ENCODE measurements at places on chromosomes 7 and 10.

DNA sequence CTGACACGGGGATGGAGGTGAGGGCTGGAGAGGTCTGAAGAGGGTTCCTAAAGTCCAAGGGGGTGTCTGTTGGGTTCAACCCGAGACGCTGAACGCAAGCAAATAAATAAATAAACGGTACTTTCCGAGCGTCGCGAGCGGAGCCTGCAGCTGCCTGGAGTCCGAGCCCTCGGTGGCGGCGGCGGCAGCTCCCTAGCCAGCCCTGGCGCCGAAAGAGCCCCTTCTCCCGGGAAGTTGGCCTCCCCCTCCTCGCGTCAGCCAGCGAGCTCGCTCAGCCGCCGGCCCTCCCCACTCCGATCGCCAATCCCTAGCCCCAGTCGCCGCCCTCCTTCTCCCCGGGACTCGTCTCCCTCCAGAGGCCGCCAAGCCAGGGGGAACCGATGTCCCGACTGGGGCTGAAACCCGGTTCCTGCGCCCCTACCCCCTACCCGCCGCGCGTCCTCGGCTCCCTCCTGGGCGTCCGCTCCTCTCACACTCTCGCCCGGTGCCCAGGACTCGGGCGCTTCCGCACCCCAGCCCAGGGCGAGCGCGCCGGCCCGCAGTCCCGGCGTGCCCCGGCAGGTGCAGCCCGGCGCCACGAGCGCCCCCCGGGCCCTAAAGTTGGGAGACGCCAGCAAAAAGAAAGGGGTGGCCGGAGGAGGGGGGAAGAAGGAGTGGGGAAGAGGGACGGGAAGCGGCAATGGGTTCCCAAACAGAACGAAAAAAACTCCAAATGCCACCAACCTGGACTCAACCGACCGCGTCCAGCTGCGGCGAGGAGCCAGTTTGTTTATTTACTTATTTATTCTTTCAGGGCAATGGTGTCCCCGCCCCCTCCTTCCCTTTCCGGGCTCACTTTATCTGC is at the start of gene GFRA1:
GFRA1 (minus strand) TSS at position 767 of the 844 bp plus-strand sequence. CDS start 1,177 bp downstream, outside the sequence.
- peak; percentile 7 for DNase-seq

GRCh38 chr7:51731075-51731474 is 414.5 kb upstream of the COBL start:
- no peak for DNase-seq

DNA sequence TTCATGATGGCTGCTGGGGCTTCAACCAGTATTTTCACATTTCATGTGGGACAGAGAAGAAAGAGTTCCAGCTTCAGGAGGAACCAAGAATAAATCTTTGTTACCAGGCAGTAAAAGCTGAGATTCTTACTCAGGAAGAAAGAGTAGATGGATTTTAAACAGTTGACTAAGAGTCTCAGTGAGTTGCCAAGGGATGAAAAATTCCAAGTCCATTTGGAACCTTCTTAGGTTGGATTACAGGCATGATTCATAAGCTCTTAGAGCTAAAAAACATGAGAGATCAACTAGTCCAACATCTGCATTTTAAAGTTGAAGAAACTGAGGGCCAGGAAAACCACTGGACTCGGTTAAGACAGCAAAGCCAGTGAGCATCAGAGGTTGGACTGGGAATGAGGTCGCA is 148.6 kb downstream of the NEBL start:
- DNase-seq: no peak

GRCh38 chr7:140082770-140083169 is 20.0 kb upstream of the PARP12 start:
- DNase-seq: no peak

DNA sequence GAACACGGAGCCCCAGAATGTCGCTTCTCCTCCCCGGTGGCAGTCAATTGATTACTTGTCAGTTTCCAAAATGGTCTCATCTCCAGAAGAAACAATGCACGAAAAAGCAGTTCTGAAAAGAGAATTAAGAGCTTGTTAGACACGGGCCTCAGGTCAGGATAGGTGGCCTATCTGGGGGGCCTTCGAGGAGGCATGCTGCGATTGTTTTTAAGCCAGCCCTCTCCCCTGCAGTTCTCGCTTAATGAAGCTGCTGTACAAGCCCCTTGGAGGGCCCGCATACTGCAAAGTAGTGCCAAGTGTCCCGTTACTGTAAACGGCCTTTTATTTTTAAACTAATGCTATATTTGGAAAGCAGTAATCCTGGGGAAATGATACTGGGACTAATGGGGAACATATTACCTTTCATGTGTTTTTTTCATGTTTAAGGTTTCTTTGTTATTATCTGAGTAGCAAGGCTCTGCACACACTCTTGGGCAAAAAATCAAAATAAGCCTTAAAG is 114.8 kb upstream of the TCF7L2 start:
- DNase-seq: no peak

- peak; percentile 31 for DNase-seq
These were observed 4.6 kb upstream of the SKAP2 start for GRCh38 chr7:26868841-26869495.

DNA sequence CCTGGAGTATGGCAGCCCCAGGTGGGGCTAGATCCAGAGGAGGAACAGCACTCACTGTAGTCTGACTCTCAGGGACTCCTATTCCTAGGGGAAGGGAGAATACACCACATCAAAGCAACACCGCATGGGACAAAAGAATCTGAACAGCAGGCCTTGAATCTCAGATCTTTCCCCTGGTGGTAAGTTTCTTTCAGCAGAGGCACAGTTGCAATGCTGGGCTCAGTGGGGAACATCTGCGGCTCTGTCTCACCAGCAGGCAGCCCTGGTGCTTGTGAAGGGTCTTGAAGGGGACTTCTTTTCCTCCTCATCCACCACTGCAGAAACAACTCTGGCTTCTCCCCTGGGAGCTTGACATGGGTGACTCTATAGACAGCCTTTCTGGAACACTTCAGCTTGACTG is 111.2 kb upstream of the ARHGAP21 start:
- no peak for DNase-seq

Measured in IMR-90 (cell line).